ENCODE measurements at places on chromosomes 12 and 14. TPM values are rescaled to one million over a fixed set of nuclear protein-coding genes. Genes with fewer than 3 reads are reported as not detected.

DDX11 gene
- total RNA-seq: 28.2 TPM

IAPP gene
- not detected for total RNA-seq

TAS2R10 gene
- 1.1 TPM for total RNA-seq

SERPINA12 gene
- not detected for total RNA-seq

HCAR3 gene
- total RNA-seq: not detected

CCDC184 gene
- total RNA-seq: 0.36 TPM

HPD gene
- total RNA-seq: not detected

SLC2A14 gene
- not detected for total RNA-seq

RNASE3 gene
- total RNA-seq: not detected

DGLUCY gene
- 63.8 TPM for total RNA-seq

HELB gene
- total RNA-seq: 5.8 TPM

TSPAN8 gene
- total RNA-seq: 0.22 TPM

SIRT4 gene
- 0.50 TPM for total RNA-seq

FRMD6 gene
- 72.3 TPM for total RNA-seq

LBHD2 gene
- total RNA-seq: not detected

SLC15A5 gene
- total RNA-seq: not detected

KTN1 gene
- total RNA-seq: 238 TPM

THTPA gene
- total RNA-seq: 14.1 TPM

MSI1 gene
- not detected for total RNA-seq

ARHGEF40 gene
- total RNA-seq: 2.7 TPM

MAP1LC3B2 gene
- total RNA-seq: 0.72 TPM

RASSF8 gene
- total RNA-seq: 80.1 TPM

SAMD4A gene
- 46.5 TPM for total RNA-seq

CHGA gene
- not detected for total RNA-seq

RAB15 gene
- 15.7 TPM for total RNA-seq

KRT3 gene
- total RNA-seq: not detected

OTUB2 gene
- total RNA-seq: 0.93 TPM

AVPR1A gene
- not detected for total RNA-seq

RDH16 gene
- total RNA-seq: under 0.01 TPM
